KBM-7 (cell line): ENCODE measurements at places on chromosomes 4 and X.

- peak; percentile 75 for DNase-seq
These were observed at the start of gene NAP1L3 for GRCh38 chrX:93673056-93673868. Gene NAP1L3 (minus strand): TSS chrX:93673578. CDS start chrX:93673304, 274 bp downstream.

DNA sequence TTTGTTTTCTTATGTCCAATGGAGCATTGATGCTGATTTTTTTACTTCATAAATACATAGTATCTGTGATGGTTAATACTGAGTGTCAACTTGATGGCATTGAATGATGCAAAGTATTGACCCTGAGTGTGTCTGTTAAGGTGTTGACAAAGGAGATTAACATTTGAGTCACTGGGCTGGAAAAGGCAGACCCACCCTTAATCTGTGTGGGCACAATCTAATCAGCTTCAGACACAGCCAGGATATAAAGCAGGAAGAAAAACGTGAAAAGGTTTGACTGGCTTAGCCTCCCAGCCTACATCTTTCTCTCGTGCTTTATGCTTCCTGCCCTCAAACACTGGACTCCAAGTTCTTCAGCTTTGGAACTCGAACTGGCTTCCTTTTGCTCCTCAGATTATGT lies 230.6 kb upstream of the SPRY1 start:
- DNase-seq, result no peak

DNA sequence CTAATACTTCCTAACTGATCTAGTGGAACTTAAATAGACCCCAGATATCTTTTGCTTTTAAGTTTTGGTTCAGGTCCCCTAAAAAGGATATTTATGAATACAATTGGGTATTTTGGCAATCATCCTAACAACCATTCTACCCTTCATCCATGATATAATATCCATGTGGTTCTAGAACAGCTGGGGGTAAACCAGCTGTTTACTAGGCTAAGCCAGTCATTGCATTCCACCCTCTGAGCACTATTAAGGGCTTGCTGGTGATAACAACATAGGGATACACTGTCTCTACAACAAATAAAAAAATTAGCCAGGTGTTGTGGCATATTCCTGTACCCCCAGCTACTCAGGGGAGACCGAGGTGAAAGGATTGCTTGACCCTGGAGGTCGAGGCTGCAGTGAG lies 54.8 kb upstream of the MAPK10 start:
- no peak for DNase-seq

GRCh38 chr4:5640096-5640495 lies 68.3 kb downstream of the EVC2 start:
- no peak for DNase-seq

GRCh38 chrX:4322916-4323315 lies 609.5 kb upstream of the PRKX start:
- DNase-seq, result no peak

DNA sequence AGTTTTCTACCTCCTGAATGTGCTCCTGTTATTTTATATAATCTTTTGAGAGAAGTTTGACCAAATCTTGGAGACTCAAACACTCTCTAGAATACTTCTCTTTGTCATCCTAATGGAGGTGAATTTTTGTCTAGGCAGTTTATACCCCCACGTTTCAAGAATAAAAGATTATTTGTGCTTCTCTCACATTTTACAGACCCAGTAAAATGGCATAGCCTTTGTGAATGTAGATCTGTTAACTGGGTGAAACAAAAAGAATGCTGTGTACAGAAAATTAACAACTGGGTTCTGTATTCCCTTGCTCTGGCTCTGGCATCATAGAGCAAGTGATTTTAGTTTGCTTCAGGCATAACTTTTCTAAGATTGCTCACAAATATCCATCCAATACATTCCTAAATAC lies 26.1 kb downstream of the GASK1B start:
- no peak for DNase-seq

DNA sequence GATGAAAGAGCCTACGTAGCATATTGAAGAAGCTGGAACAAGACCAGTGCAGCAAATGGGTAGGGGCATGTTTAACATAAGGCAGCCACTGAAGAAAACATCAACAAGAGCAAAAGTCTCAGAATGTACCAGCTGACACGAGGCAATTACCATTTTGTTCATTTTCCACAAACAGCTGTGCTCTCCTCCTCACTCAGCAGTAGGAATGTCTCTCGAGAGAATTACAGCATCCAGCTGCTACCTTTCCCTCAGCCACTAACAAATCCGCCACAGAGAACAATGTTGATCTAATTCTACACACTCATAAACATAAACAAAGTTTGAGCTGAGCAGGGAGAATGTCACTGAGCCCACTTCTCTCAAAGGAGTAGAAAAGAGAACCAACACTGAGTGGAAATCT lies 68.0 kb downstream of the OPHN1 start:
- no peak for DNase-seq

DNA sequence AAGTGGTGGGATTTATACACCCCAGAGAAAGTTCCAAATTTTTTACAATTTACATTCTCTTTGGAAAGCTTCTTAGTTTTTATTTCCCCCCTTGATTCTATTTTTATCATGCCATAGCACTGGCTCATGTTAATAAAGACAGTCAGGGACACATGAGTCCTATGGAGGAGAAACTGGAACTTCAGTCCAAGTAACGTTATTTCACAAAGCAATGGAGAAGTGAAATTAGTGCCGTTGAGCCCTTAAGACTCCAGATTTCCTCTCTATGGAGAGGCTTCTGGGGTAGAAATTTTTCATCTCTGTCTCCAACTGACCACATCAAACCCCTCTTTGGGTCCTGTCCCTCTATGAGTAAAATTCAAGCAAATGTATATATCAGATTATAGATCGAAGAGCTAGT lies 12.8 kb upstream of the TASL start:
- no peak for DNase-seq

DNA sequence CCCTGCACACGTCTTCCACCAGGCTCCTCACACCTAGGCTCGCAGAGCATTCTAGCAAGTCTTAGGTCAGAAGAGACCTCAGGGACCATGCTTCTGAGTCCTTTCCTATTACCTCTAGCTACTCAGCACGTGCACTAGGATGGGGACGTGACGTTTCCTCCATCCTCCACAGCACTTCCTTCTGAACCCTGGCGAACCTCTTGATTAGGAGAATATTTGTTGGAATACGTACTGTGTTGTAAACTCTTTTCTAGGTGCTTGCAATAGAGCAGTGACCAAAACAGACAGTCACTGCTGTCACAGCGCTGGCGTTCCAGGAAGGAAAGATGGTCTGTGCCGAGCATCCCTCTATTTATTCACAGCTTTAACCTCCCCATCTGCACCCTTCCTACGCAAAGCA lies 12.9 kb upstream of the TENM3 start:
- no peak for DNase-seq

- DNase-seq, result no peak
These were observed 29.3 kb downstream of the SH3RF1 start for GRCh38 chr4:169241464-169241863.

DNA sequence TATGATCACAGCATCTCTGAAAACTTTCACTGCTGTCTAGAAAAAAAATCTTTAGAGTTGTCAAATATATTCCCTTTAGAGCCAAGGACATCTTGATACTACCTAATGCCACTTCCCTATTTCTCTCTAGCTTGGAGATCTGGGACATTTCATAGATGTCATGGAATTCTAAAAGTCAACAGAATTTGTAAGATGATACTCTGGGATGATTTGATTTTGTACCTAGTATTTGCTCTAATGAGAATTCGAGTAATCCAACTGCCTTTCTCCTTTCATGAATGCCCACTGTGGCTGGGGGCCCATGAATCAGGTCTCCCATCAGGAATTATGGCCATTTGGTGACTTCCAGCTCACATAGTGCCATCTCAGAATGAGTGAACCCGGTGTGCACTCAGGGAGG lies 73.2 kb downstream of the NHS start:
- no peak for DNase-seq

GRCh38 chr4:136925203-136925602 lies 607.1 kb downstream of the PCDH18 start:
- no peak for DNase-seq

GRCh38 chr4:43564591-43564990 lies 672.1 kb downstream of the GRXCR1 start:
- DNase-seq, result peak; percentile 20

DNA sequence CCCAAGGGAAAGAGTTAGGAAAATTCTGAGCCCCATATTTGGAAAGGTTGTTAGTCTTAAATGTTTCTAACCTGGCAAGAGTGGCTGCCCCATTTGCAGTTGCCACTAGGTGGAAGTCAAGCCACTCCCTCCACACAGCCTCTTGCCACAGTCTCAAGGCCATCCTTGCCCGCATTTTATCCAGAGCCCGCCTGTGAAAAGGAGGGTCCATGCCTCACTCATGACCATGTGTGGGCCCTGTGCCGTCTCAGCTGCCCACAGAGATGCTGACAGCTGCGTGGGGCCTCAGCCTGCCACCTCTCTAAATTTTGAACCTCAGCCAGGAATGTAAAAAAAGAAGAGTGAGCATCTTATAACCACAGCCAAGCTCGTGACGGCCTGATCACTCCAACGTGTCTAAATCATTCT lies 201.5 kb upstream of the FAM241A start:
- DNase-seq, result peak; percentile 23

GRCh38 chr4:110634350-110635162 lies 11.7 kb upstream of the PITX2 start:
- no peak for DNase-seq

DNA sequence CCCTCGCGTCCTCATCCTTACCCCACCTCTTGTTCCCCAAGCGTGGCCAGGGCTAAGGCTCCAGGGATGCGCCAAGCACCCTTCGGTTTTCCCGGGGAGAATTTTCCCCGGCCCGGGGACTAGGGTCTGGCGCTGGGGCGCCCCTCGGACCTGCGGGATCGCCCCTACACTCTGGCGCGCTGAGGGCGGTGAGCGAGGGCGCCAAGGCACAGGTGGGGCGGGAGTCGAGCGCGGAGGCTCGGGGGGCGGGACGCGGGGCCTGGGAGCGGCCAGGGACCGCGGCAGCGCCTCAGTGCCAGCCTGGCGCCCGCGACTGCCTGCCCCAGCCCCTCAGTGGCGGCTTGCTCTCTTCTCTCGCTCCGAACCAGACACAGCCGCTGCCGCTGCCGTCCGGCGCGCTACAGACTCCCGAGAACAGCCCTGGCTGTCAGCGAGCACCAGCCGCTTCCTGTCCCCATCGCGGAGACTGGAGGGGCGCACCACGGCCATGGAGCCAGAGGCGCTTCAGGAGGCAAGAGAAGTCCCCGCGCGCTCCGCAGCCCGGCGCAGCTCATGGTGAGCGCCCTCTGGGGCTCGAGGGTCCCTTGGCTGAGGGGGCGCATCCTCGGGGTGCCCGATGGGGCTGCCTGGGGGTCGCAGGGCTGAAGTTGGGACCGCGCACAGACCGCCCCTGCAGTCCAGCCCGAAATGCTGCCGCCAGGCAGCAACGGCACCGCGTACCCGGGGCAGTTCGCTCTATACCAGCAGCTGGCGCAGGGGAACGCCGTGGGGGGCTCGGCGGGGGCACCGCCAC lies at the start of gene DRD5:
TSS of gene DRD5 (plus strand) at position 292 of the 793 bp plus-strand sequence. CDS start at position 688, 396 bp downstream.
- DNase-seq, result no peak

DNA sequence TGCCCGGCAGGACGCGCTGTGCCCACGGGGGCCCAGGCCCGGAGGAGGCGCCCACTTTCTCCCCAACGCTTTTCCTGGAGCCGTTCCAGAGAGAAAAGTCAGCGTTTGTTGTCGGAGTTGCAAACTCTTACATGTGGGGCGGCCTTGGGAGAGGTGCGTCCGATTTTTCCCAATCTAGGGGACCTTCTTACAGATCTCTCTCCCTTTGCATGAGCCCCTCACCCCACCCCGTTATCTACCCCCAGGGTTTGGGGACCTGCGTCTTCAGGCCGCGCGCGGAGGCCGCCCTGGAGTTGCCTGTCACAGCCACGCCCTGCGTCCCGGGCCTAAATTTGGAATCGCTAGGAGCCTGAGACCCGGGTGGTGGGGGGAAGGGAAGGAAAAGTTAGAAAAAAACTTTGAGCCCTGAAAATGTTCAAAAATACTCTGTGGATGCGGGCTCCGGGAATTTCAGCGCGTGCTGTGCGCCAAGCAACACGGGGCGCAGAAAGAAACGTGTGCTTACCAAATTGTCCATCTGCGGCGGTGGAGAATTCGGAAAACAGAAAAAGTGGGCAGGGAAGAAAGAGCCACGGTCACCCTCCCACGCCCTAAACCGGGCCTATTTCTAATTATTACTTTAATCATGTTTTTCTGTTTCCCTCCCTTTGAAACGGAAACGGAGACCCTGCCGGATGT lies 587 bp downstream of the CD99 start:
- peak; percentile 69 for DNase-seq

- peak; percentile 23 for DNase-seq
These were observed 39.4 kb upstream of the TET2 start for GRCh38 chr4:105107095-105107856.

- no peak for DNase-seq
These were observed 26.4 kb downstream of the DHRSX start for GRCh38 chrX:2474280-2474962.

DNA sequence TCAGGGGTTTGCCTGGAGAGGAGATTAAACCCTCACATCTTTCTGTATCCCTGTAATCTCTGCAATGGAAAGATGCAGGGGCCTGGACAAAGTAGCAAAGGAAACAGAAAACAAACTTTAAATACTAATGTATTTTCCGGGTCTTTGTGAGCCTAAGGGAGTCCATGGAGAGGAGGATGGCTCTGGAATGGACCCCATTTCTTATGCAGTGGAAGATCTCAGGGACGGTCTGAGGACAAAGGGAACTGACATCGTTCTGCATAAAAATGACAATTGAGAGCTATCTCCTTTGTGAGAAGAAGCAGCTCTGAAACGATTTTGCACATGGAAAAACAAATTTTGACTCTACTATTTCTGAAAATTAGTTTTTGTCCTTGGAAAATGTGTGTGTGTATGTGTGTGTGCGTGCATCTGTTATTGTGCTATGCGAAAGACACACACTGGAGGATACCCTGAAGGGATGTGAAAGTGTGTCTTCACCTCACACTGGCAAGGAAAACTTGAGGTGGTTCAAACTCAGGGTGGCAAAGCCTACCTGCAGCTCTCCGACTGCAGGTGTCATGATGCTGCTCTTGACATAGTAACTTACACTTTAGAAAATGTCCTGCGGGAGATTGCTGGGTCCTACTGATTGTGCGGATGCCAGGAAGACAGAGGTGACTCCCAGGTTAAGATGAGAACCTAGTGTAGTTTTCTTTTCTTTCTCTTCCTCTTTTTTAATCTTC lies 126.4 kb upstream of the JADE1 start:
- DNase-seq, result no peak

DNA sequence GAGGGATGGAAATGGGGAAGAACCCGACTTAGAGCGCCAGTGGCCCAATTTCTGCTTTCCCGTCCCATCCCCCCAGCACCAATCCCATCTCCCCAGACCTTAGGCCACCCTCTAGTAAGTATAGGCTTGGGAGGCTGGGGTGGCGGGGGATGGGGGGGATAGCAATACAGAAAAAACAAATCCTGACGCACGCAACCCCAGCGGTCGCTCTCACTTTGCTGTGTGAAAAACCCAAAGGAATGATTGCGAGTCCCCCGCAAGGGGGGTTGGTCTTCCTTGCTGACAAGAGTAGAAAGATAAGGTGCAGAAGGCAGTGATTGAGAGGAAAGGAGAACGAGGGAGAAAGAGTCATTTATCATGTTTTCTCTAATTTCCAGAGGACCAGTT lies 863 bp downstream of the CPE start:
- DNase-seq, result no peak

GRCh38 chrX:42119076-42119475 lies 195.7 kb upstream of the CASK start:
- DNase-seq, result no peak
